ENCODE measurements at places on chromosomes 2 and 18. TPM values are rescaled to one million over a fixed set of nuclear protein-coding genes. Genes with fewer than 3 reads are reported as not detected.

The EMILIN2 gene
- 0.94 TPM for total RNA-seq

The LIMS4 gene
- total RNA-seq: 0.94 TPM

The IL18R1 gene
- total RNA-seq: 0.63 TPM

The PCARE gene
- total RNA-seq: not detected

The LRRTM4 gene
- 89.5 TPM for total RNA-seq

The FAM136A gene
- 26.9 TPM for total RNA-seq

The PLCD4 gene
- total RNA-seq: 2.2 TPM

The RNU2-63P gene
- not detected for total RNA-seq

The TDRD15 gene
- not detected for total RNA-seq

The ITGA6 gene
- 33.5 TPM for total RNA-seq

The KCNIP3 gene
- 15.3 TPM for total RNA-seq

The HS6ST1 gene
- 81.7 TPM for total RNA-seq

The SKA1 gene
- 1.9 TPM for total RNA-seq

The CHAC2 gene
- total RNA-seq: 3.8 TPM

The LMAN1 gene
- total RNA-seq: 54.5 TPM

Data from parietal lobe (tissue), 2 donors.